Activated naive CD4-positive, alpha-beta T cell treated with anti-CD3 and anti-CD28 coated beads for 36 hours (primary cell): ENCODE measurements at places on chromosomes 2 and 18.

DNA sequence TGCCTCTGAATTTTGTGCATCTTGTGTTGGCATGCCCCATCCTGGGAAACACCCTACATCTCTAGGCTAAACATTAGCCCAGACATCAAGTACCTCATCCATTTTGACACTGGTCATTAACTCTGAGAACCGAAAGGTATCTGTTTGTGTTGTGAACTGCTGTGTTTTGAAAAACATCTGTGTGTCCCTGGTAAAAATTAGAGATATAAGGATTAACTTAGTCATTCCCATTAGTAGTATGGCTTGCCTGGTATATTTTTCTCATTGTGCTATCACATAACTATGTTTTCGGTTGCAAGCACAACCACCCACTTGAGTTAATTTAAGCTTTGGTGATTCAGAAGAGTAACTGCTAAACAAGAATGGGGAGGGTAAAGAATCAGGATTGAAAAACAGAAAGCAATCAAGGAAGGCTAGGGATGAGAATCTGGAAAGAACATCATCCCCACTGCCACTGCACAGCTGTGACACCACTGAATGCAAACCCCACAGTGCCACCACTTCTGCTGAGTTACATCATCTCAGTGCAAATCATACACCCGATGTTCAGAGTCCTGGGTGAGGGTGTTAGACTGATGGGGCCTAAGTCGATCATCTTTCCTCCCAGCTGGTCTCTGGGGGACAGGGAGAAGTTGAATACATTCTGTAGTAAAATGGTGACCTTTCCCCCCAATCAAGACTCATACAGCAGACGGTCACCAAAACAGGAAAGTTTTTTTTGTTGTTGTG is 234.0 kb downstream of the EPHA4 start:
- DNase-seq, result no peak

- peak; percentile 14 for DNase-seq
Measured at GRCh38 chr18:37564711-37565100, 892 bp downstream of the CELF4 start.

DNA sequence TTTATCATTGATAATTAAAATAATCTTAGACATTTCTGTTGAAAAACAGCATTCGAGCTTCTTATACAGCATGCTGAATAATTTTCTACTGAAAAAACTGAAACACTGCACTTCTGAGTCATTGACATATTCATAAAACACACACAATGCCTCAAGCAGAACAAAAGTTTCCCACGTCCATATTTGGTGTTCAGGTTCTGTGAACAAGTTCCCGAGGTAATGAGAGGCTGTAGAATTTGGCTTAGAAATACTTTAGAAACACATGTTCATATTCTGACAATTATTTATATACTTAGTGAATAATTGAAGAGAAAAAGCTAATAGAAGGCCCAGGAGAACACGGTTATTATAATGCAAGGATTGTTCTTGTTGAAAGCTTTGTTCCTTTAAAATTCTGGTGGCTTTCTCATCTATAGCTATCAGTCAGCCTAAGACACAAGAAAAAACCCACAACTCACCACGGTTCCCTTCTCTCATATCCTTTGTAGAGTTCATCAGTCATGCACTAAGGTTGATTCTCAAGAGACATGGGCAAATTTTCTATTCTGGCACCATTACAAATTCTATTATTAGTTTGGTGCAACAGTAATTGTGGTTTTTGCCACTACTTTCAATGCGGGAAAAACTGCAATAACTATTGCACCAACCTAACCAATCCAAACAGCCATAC is 194.4 kb downstream of the TMX3 start:
- DNase-seq, result no peak

DNA sequence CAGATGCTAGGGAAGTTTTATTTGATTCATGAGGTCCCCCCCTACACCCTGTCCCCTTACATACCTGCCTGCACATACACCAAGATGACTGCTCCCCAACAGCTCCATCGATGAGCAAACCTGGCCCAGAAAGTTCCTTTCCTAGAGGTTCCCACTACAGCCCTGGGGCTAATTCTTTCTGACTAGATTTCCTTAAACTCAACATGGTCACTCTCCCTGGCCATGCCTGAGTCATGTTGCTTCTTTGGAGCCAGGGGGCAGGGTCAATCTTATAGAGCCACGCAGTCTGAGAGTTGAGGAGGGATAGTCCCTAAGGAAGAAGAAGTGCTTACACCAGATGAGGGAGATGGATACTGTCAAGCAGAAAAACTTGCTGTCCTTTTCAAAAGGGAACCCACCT is 67.7 kb upstream of the GLI2 start:
- DNase-seq, result no peak

DNA sequence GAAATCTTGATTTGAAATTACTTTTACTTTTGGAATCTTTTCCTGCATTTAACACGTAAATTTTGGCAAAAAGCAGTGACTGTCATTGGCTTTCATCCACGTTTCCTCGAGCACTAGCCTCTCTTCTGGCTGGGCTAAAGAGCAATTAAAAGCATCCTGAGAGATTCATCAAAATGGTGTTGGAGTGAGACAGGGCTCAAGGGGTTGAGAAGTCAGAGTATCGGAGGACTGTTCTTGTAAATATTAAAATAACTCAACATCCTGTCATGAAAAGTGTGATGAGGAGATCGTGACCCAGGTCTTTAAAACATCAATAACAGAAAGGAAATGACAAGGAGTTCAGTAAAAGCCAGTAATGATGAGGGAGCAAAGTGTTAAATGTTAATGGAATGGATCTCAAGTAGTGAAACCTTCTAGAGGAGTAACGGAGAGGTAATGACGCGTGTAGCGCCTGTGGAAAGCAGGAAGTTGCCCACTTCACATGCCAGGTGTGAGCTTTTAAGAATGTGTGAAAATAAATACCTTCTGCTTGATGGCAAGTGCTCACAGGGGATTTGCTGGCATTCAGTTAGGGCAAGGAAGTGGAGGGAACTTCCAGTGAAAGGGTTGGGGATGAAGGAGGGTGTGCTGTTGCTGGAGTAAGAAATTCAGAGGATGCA is 754.4 kb downstream of the ADCYAP1 start:
- no peak for DNase-seq
